T-helper 9 cell (primary cell): ENCODE measurements at places on chromosomes 12 and 14.

DNA sequence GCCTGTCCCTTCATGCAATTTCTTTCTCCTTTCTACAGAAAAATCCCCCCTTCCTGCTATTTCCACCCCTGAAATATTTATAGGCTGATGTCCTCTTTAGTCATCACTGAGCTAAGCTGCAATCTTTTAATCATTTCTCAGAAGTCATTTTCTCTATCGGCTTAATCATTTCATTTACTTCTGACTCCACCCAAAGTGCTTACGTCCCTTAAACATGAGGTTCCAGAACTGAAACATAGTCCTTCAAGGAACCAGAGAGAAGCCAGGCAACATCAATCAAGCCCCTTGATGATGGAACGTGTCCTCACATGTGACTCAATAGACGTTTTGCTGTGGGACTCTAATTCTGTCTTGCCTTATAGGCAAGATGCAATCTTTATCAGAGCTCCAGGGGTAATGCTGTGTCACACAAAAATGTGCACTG, 148.7 kb upstream of the KRR1 start:
- DNase-seq = no peak

DNA sequence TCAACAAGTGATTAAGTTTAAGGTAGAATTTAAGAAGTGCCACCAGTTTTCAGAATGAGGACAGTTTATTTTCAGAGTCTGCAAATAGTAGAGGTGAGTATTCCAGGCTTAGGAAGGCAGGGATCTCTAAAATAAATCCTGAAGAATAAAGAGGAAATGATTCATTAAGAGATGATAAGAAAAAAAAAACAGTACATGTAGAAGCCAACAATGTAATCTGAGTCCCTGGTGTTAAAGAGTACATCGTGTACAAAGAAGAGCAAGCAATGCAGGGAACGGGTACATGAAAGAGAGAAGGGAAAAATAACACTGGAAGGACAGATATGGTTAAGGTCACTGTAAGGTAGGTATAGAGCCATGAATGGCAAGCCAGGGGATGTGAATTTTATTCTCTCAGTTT, 95.2 kb upstream of the FOXG1 start:
- no peak for DNase-seq

DNA sequence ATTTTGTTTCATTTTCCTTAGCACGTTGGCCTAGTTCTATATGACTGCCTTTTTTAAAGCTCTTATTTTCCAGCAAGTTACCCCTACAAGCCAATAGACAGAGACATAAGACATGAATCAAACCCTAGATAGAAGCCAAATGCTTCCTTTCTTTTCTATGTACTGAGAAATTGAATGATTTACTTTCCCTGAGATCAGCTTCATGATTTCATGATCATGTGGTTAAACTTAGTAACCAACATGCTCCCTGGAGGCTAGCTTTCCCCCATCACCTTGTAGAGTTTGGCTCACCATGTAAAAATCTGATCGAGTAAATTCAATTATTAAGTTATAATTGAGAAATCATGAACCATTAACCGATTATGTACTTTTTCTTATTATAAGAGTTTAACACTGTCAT, 148.1 kb upstream of the LRIG3 start:
- no peak for DNase-seq

GRCh38 chr14:73245480-73246325, 8.4 kb downstream of the PAPLN start:
- DNase-seq = peak; percentile 25

GRCh38 chr14:90544566-90544965, 147.7 kb downstream of the CALM1 start:
- no peak for DNase-seq

DNA sequence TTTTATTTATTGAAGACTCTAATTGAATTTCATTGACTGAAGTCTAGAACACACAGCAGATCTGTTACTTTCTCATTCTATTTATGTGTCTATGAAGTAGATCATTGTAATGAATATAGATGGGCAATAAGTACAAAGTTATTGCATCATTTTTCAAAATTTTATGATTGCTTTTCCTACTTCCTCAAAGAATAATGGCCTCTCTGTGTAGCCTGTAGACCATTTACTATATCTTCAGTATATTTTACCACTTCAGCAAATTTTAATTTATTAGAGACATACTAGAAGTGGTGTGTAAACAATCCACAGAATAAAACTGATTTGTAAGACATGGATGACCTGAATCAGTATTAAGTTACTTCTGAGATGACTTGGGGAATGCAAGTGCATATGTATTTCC, 291.7 kb upstream of the FAR2 start:
- no peak for DNase-seq

- DNase-seq = no peak
Measured at GRCh38 chr12:53418221-53418620, 5.4 kb upstream of the AMHR2 start.

- DNase-seq = no peak
Measured at GRCh38 chr12:128606051-128606450, 217.7 kb downstream of the SLC15A4 start.

DNA sequence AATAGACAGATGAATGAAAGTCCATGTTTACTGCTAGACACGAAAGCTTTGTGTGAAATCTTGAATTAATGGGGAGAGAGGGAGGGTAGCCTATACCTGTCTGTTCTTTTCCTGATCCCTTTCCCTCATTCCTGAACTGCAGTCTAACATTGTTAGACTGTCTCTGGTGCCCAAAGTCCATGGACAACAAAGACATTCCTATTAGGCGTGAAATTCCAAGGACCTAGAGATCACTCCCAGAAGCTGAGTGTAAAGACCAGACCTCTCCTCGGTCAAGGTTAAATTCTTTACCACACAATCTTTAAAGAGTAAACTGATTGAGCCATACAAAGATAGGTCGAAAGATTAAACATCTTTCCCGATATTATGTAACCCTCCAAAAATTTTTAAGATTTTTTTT, 270.7 kb upstream of the GARIN2 start:
- no peak for DNase-seq

DNA sequence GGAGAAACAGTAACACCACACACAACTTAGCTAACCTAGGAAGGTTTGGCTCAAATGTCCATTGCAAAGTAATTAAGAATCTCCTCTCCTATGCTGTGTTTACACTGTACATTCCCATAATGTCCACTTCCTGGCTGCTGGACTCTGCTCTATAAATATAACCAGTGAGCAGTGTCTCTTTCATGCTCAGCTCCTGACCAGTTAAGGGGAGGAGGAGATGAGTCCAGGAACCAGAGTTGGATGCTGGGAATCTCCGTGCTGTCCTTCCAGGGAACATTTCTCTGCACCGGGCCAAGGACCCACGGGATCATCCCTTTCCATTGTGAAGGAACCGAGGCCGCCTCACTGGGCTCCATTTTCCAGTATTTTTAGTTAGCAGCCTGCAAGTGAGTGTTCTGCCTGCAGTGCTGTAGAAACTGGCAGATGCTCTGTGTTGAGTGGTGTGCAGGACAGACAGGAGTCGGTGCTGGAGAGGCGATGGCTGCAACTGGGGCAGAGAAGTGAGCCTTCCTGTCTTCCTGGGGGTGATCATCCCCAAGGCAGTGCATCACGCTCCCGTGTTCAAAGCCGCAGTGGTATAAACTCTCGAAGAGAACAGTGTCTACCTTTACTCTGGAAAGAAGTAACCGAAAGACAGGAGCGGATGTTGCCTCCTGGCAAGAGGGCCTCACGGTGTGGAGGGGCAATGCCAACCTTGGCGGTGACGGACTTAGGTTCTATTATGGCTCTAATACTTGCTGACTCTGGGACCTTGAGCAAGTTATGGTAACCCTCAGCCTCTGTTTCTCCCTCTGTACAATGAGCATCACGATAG, 195.5 kb downstream of the CACNA1C start:
- DNase-seq = no peak

- DNase-seq = no peak
Measured at GRCh38 chr14:21106176-21106497, 5.3 kb downstream of the TMEM253 start.

GRCh38 chr12:76813265-76813664, 49.4 kb downstream of the ZDHHC17 start:
- DNase-seq = no peak

DNA sequence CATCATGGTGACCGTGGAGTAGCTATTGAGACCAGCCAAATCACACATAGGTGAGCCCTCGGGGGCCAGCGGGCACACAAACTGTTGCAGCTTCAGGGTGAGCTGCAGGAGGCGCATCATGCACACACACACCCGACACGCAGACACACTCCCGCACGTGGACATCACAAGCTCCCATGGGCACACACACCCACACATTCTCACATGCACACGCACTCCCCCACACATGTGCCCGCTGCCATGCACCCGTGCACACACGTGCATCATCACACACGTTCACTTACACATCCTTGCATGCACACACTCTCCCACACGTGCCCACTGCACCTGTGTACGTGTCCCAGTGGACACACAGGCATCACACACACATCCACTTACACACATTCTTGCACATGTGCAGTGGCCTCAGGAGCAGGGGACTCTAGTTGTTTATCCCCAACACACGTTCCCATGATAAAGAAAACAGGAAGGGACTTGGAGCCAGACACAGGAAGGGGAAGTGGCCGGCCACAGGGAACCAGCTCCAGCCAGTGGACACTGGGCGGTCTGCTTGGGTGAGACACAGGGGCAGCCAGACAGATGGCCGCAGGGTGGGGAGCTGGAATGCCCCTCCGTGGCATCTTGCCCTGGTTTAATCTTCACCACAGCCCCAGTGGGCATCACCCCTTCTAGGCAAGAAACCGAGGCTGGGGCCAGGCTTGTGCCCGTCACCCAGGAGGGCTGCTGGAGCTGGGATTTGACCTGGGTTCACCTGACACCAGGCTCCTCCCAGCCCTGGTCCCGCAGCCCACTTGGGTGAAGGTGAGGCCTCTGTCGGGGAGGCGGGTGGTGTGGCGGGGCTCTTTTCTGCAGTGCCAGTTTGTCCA, 49.7 kb downstream of the CYP46A1 start:
- no peak for DNase-seq

GRCh38 chr12:41460906-41461305, 272.8 kb downstream of the PDZRN4 start:
- DNase-seq = no peak

GRCh38 chr14:21097636-21098075, 799 bp downstream of the ZNF219 start:
- peak; percentile 30 for DNase-seq

DNA sequence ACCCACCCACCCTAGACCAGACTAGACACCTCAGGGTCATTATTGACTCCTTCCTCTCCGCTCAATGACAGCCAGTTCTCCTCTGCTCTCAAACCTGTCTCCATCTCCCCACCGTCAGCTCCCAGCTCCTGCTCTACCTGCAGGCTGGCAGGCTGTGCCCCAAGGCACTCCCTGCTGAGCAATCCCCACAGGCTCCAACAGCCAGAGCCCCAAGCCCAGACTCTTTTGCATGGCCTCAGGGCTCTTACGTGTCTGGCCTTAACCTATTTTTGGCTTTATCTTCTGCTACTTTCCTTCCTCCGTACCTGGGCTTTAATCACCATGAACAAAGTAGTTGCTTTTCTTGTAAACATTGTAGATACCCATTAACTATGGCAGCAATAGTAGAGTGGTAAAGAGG, 162.9 kb upstream of the PRMT8 start:
- no peak for DNase-seq

GRCh38 chr14:93121030-93121834, 5.5 kb upstream of the ITPK1 start:
- no peak for DNase-seq

- no peak for DNase-seq
Measured at GRCh38 chr14:101520621-101521472, 40.4 kb upstream of the DIO3 start.

DNA sequence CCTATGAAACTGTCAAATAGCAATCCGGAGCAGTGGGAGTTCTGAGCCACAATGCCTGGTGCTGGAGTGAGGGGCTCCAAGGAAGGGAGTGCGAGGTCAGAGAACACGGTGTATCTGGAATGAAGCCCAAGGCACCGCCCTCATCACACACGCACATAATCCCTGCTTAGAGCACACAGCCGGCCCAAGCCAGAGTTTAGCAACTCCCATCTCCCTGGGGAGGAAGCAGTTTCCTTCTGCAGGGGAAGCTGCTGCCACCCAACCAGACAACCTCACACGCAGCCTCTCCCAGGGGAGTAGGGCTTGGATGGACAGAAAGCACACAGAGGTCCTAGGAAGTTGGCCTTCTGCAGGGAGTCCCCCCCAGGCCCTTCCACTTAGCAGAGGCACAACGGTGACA, 31.3 kb downstream of the ACTN1 start:
- no peak for DNase-seq

- DNase-seq = no peak
Measured at GRCh38 chr12:71392521-71393145, 47.0 kb upstream of the LGR5 start.

GRCh38 chr14:55303125-55303499, 31.9 kb downstream of the FBXO34 start:
- no peak for DNase-seq

GRCh38 chr14:55580470-55581341, 699 bp downstream of the KTN1 start:
- DNase-seq = peak; percentile 56

GRCh38 chr12:12482150-12482761, 80.4 kb downstream of the DUSP16 start:
- peak; percentile 28 for DNase-seq

DNA sequence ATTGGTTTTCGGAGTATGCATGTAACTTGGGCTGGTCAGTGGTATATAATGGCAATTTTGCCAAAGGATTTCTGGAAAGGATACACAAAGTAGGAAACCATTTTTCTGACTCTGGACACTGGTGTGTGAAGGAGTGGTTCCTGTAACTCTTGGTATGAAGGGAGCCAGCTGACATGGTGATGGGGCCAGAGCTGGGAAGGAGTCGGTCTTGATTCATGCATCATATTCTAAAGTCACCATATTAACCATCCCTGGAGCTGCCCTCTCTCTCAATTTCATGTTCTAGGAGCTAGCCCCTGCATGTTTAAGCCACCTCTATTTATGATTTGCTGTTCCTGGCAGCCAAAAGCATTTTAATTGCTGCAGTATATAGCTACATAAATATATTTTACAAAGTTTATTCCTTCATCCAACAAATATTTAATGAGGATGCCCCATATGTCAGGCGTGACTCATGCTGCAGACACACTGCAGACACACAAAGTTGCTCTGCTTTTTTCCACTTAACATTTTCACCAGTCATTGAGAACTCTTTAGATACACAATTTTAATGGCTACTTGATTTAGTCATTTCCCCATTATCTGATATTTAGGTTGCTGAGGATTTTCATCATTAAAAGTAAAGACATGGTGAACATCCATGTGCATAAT, 78.7 kb upstream of the PSMC1 start:
- no peak for DNase-seq

DNA sequence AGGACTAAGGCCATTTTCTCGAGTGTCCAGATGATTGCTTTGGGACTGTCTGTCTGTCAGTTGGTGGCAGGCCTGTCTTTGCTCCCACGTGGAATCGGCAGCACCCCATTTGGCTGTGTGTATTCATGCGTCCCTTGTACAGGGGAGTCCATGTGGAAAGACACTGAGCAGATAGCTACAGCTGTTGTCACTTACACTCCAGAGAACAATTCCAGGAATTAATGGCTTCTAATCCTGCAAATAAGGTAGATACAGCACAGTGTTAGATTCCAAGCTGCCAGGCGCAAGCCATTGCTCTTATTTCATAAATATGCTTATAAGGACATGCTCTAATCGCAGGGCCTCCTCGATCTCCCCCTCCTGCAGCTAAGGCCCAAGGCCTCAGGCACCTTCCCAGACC, 208.8 kb downstream of the VRK1 start:
- DNase-seq = no peak

GRCh38 chr12:2833810-2834209, 1.0 kb downstream of the NRIP2 start:
- DNase-seq = no peak
